GM23248 (cell line): ENCODE measurements at places on chromosomes 6 and 20.

DNA sequence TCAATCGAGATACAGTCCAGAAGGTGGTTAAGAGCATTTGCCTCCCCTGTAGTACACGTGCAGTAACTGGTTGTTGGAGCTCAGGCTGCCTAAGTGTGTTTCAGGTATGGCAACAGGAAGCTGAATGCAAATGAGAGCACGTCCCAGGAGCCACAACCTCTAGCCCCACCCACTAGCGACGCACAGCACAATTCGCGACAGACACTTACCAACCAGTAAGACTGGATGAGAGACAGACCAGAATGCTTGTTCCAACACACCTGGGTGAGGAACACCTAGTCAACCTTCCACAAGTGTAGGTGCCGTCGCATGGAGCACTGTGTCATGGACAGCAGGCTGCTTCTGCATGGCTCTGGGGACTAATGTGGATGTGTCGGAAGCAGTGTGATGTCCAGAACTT, 7.2 kb upstream of the SERPINB1 start:
- no peak for DNase-seq

DNA sequence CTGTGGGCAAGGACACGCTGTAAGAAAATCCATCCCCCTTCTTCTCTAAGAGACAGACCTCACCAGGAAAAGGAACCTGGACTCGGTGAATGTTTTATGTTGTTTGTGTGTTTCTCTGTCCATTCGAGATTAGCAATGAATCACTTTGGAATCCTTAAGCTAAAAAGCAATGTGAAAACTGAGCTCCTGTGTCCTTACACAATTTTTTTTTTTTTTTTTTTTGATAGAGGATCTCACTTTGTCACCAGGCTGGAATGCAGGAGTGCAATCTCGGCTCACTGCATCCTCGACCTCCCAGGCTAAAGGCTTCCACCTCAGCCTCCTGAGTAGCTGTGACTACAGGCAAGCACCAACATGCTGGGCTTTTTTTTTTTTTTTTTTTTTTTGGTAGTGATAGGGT, 32.1 kb downstream of the BFSP1 start:
- peak; percentile 71 for DNase-seq

- no peak for DNase-seq
Measured at GRCh38 chr6:70797625-70798024, 129.9 kb downstream of the SMAP1 start.

DNA sequence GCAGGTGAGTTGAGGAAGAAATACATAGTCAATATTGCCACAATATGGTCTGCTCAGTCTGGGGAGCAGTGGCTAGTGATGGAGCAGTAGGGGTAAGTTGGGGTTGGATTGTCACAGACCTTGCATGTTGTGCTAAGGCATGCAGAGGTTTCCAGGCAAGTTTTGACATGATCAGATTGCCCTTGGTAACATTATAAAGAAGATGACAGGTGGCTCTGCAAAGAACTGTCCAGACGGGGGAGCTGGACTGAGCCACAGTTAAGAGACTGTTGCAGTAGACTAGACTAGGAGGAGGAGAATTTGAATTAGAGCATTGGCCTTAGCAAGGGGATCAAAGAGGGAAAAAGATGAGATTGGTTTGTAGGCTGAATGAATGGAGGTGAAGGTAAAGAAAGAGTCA, 23.4 kb downstream of the ATRN start:
- DNase-seq, result no peak

- no peak for DNase-seq
Measured at GRCh38 chr20:63895202-63895951, 451 bp downstream of the DNAJC5 start.

DNA sequence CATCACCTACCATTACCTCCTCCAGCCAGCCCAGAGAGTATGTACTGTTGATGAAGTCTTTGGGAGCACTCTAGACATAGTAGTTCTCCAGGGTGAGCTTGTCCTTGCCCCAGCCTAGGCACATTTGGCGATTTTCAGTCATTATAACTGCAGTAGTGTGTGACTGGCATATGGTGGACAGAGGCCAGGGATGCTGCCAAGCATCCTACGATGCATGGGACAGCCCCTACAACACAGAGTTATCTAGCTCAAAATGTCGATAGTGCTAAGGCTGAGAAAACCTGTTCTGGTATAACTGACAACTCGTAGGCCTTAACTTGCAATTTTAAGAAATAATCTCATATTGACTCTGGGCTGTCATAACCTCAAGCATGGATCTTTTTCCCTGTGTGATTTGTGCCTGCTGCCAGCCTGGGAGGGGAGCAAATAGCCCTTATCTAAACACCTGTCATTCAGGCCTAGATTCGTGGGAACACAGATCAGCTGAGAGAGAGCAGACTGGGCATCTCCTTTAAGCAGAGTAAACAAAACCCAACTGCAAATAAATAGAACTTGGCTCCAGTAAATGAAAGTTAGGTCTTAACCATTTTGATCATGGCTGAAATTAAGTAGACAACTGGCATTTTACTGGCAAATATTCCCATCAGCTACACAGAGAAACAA, 102.6 kb downstream of the SPTLC3 start:
- no peak for DNase-seq

DNA sequence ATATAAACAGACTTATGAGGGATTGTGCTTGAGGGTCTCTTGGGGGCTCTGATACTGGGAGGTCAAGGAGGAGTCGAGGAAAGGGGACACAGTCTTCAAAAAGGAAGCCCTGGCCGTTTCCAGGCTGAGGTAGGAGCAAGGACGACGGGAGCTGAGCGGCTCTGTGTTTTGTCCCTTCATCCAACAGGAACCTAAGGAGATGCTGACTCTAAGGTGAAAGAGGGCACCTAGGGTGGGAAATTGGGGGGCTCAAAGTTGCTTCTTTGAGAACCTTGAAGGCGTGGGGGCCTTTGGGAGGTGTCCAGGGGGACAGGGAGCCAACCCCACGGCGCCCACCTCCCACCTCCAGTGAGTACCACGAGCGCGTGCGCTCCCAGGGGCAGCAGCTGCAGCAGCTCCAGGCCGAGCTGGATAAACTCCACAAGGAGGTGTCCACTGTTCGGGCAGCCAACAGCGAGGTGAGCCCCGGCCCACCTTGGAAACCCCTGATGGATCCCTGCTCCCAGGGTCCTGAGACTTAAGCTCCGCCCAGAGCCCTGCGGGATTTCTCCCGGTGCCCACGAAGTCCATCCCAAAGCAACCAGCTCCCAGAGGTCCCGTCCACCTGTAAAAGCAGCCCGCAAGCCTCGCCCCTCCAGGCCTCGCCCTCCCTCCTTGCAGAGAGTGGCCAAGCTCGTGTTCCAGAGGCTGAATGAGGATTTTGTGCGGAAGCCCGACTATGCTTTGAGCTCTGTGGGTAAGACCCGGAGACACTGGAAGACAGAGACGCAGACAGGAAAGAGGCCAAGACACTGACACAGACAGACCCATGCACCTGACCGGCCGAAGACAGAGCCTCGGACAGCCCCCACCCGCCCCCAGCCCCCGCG, 2.9 kb downstream of the SPAG4 start:
- peak; percentile 62 for DNase-seq

DNA sequence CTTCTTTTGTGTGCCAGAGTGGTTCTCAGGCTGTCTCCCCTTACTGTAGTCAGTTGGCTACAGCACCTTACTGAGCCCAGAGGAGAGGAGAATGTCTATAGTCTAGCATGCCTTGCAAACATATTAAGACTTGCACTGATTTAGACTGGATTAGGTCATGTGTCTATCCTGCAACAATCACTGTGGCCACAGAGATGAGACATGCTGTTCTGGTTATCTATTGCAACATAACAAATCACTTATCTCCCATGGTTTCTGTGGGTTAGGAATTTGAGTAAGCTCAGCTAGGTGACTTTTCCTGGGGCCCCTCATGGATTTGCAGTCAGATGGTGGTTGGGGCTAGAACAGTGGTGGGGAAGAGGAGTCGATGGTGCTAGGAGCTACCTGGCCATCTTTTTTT, 261.3 kb downstream of the SOD2 start:
- DNase-seq, result no peak

DNA sequence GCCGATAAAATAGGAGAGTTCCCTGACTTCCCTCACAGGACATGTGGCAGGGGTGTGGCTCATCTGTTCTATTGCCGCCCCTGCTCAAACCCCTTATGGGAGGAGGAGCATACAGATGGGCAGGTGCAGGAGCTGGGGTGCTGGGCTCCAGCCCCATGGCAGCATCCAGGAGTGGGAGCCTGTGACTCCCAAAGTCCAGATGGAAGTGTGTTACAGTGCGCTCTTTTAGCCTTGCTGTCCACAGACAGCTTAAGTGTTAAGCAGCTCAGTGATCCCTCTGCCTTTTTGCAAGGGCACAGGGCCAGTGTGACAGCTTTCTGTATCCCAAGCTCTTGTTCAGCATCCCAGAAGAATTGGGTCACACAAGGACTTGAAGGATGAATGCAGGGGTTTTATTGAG, 212.3 kb upstream of the MYLIP start:
- no peak for DNase-seq

DNA sequence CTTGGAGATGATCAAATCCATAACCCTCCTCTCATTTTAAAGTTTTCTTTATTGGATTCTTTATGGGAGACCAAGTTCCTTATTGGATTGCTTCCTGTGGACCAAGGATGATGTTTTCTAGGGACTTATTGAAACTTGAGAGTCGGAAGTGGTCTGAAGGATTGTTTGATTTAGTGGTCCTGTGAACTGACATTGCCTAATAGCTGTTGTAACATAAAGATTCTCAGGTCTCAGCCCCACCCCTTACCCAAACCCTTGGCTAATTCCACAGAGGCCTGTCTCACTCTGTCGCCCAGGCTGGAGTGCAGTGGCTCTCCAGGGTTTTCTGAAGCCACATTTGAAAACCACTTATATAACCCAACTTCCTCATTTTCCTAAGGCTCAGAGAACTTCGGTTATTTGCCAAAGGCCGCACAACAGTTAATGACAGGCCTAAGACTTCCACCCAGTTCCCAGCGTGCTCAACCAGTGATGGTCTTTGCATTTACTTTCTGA, 77.0 kb downstream of the ATXN1 start:
- DNase-seq, result no peak

DNA sequence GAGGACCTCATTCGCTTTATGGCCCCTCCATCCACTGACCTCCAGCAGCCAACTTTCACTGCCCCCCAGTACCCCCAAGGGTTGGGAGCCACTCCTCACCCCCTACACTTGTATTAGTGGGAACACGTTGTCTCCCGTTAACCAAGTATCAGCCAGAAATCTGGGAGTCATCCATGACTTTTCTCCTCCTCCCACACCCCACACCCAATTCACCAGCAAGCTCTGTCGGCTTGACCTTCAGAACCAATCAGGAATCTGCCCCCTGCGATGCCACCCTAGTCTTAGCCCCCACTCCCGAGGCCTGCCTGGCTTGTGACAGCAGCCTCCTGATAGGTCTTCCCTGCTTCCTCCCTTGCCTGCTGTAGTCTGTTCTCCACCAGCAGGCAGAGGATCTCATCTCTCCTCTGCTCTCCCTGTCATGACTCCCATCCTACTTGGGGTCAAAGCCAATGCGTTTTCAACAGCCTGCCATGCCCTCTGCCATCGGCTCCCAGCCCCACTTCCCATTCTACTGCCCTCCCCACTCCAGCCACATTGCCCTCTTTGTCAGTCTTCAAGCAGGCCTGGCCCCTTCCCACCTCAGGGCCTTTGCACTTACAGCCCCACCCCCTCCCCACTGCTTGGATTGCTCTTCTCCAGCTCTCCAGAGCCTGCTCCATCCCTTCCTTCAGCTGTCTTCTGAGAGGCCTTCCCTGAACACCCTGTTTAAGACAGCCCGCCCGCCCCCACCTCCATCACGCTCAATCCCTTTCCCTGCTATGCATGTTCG, 19.4 kb downstream of the MDGA1 start:
- no peak for DNase-seq

DNA sequence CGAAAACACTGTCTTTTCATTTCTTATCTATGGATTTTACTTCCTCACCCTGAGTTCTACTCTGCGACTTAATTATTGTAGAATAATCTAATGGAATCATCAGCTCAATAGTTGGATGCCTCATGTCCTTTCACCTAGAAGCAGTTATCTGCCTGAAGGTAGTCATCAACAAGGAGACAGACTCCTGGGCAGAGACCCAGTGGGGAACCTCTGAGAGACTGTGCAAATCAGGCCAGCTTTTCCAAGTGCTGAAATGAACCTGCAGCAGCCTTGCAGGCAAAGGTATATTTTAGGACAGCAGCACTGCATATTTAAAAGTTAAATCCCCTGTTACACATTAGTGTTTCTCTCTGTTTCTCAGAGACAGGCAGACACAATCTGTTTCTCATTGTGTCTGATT, 99.7 kb upstream of the STMND1 start:
- peak; percentile 39 for DNase-seq

DNA sequence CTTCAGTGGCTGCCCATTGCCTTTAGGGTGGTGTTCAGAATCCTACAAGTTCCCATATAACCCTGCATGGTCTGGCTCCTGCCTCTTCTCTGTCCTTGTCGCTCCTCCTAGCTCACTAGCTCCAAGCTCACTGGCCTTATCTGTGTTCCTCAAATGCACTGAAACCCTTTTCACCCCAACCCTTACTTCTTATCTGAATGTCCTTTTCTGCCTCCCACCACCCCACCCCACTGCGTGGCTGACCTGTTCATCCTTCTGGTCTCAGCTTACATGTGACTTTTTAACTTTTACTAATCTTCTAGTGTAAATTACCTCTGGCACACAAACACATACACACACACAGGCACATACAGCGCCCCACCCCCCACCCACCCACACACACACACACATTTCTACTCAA, 41.0 kb upstream of the GLP1R start:
- no peak for DNase-seq

- DNase-seq, result peak; percentile 71
Measured at GRCh38 chr20:7195704-7196103, 428.2 kb downstream of the BMP2 start.

GRCh38 chr20:46978951-46979491, 84.4 kb downstream of the EYA2 start:
- no peak for DNase-seq

- DNase-seq, result no peak
Measured at GRCh38 chr20:31550099-31550498, 35.9 kb downstream of the HM13 start.

GRCh38 chr20:59002388-59002787, 4.7 kb downstream of the CTSZ start:
- DNase-seq, result no peak

GRCh38 chr6:41551086-41551700, 5.0 kb downstream of the FOXP4 start:
- DNase-seq, result no peak

GRCh38 chr6:133368664-133369063, 127.5 kb downstream of the EYA4 start:
- DNase-seq, result no peak

DNA sequence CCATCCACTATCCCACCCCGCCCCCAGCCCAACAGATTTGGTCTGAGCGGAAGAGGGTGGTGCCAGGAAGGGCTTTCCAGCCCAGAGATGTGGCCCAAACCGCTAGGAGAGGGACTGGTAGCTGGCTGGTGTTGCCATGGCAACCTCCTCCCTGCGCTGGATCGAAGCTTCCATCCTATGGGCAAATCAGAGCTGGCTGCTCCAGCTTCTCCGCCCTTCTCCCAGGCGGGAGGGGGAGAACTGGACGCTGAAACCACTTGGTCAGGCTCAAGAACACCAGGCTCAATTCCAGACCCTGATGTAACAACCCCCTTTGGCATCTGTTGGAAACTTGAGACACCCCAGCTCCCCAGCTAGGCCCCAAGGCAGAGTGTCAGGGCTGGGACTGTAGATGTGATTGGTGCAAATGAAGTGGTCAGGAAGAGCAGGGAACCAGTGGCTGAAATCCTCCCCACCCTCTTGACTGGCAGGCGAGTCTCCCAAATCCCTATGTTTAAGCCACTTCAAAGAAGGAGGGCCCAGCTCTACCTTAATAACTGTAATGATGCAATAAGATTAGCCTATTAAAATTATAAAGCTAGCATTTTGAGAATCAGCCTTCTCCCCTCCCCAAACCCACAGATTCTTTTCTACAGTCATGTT, 4.2 kb downstream of the RIMS4 start:
- DNase-seq, result peak; percentile 42

GRCh38 chr6:88380083-88380482, 213.9 kb upstream of the CNR1 start:
- peak; percentile 85 for DNase-seq
